ENCODE measurements at places on chromosomes 3 and 15.

- DNase-seq, result no peak
Observed at GRCh38 chr3:81908561-81908960, 147.1 kb upstream of the GBE1 start.

DNA sequence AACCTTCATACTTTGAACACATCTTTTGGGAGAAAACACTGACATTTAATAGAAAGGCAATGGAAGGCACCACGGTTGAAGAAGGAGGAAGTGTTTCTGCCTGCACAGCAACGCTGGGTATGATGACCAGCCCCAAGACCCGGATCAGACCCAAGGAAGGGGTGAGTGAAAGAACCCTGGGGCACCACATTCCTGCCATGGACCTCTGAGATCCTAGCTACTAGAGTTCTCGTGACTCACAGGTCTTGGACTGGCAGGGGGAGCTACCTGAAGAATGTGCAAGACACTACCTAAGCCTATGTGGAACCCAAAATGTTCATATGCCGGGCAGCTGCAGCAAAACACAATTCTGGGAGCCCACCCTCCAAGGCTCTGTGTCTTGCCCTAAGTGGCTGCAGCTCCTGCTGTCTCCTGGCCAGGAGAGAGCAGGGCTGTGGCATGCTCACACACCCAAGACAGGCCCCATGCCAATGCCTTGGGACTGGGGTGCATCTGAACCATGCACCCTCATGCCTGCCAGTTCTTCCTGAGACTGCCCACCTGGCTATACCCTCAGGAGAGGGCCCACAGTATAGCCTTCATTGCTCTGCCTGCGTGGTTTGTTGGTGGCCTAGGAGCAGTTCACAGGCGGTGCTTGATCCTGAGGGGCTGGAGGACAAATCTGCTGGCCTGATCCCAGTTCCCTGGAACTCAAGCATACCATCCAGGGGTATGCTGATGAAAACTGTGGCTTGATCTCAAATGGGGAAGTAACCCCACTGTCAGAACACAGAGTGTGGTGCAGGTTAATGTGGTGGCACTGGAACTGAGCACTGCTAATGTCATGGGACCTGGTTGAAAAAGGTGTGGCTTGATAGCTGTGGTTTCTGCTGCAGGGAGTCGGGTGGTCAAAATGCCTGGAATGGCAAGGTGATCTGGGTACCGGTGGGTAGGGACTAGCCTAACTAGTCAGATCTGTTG is 353.3 kb upstream of the ARHGEF26 start:
- no peak for DNase-seq

DNA sequence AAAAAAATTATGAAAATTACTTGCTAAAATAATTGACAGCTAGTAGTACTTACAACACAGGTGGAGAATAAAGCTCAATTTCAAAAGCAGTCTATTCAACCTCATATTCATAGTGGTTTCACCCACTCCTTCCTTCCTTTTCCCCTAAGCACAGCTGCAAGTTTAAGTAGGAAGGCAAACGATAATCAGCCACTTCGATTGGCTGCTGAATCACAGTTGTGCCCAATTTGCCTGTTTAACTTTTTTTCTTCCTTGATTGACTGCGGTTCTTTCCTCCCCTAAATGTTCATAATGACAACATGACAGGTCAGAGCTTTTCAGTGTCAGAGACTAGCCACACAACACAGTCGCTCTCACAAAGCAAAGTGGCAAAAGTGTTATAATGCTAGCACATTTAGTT is 468.0 kb upstream of the GBE1 start:
- DNase-seq, result no peak

DNA sequence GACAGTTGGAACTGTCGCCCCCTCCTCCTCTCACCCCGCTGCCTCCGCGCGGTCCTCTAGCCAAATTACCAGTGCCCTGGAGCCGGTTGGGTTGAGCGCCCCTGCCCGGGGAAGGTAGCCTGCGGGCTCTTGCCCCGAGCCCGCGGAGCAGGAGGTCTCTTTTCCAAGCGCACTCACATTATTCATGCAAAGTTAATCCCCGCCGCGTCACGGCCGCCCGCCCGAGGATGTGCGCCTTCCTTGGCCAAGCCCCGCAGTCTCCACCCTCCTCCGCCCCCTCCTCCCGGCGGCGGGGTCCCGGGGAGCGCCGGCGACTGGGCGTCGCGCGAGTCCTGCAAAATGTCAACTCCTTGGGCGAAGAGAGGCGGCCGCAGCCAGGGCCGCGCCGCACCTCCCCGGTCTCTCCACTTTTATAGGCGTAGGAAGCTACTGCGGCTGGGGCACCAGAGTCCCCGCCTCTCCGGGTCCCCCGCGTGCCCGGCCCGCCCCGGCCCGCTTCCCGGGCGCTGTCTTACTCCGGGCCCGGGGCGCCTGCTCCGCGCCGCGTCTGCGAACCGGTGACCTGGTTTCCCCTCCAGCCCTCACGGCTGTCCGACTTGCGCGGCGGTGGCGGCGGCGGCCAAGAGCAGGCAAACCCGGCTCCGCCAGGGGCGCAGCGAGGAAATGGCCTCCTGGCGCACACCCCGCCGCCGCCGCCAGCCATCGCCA is at the start of gene THRB:
Gene THRB (minus strand): TSS at position 233 of the 708 bp plus-strand sequence.
- peak; percentile 58 for DNase-seq

DNA sequence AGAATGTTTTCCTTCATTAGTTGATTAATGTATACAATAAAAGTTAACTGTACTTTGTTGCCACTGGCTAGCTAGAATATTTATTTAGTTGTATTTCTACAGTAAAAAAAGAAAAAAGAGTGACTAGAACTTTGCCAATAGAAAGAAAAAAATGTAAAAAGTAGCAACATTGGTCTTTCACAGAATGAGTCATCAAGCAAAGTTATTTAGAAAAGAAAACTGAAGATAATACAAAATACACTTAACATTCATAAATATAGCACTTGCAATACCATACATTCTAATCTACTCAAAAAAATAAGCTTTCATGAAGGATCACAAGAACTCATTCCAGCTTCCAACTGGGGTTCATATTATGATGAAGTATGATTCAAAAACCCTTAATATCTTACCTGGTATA is 83.4 kb downstream of the AQR start:
- DNase-seq, result no peak

DNA sequence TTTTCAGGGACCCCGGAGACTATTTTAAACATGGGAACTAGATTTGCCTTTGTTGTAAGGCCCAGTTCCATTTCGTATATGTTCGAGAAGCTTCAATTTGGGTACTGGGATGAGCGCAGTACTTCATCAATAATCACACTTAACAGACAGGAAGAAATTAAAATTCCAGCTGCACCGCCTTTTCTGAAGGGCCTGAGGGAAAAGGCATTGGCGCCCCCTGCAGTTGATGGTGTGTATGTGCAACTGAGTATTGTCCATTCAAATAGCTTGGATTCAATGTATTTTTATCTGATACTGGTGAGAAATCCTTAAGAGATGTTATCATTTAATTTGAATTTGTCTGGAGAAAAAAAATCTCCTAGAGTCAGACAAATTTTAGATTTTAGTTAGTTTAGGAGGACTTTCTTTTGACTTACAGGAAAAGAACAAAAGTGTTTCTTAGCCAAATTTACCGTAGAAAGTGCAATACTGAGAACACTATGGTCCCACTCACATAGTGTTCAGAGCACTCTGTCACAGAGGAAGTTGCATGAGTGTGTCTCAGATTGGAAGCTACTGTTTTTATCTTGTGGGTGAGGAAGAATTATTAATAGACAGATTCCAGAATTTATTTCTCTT is 5.4 kb upstream of the ALDH1A2 start:
- DNase-seq, result peak; percentile 80

GRCh38 chr15:69067296-69067695 is 52.8 kb downstream of the NOX5 start:
- no peak for DNase-seq

DNA sequence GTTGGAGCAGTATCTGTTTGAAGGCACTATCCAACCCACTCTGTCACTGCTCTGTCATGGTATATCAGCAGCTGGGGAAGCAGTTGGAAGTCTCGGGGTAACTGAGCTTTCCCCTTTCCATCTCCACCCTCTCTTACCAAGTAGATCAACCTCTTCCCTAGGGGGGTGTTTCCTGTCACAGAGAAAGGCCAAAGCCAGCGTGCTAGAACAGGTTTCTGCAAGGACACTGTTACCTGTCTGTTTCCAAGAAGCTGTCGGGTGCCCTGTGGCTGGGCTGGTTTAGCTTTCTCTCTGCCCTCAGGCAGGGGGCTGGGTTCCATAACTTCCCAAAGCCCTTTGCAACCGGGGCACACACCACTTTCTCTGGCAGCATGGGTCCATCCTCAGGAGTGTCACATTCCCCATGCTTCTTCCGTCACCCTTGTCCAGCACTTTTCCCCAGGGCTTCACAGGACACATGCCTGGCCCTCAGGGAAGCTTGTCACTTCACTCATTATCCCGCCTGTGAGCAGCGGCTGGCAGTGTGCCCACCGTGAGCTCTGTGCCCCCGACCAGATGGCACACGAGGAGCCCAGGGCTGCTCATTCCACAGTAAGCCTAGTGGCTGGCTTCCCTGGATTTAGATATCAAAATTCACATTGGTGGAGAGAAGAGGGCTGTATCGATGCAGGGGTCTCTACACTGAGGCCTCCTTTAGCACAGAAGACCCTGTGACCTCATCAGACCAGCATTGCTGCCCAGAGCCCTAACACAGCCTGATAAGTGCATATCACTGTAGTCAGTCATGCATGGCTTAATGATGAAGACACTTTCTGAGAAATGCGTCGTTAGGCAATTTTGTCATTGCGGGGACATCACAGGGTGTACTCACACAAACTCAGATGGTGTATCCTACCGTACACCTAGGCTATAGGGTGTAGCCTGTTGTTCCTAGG is 205.8 kb downstream of the SLCO3A1 start:
- DNase-seq, result no peak

DNA sequence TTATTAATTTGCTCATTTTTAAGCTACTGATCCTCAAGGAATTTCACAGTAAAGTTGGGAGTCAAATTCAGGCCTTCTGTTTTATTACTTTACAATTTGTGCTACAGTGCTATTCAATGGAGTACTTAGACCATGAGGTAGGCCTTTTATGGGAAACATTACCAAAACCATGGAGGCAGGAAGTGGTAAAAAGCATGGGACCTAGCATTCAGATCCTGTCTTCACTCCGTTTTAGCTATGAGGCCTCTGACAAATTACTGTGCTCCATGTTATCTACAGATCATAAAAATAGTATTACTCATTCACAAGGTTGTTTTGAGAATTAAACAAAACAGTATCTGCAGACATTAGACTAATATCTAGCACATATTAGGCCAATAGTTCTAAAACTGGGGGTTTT is 140.6 kb upstream of the SLITRK3 start:
- DNase-seq, result no peak

GRCh38 chr15:82942691-82943090 is 9.8 kb downstream of the HOMER2 start:
- DNase-seq, result no peak

DNA sequence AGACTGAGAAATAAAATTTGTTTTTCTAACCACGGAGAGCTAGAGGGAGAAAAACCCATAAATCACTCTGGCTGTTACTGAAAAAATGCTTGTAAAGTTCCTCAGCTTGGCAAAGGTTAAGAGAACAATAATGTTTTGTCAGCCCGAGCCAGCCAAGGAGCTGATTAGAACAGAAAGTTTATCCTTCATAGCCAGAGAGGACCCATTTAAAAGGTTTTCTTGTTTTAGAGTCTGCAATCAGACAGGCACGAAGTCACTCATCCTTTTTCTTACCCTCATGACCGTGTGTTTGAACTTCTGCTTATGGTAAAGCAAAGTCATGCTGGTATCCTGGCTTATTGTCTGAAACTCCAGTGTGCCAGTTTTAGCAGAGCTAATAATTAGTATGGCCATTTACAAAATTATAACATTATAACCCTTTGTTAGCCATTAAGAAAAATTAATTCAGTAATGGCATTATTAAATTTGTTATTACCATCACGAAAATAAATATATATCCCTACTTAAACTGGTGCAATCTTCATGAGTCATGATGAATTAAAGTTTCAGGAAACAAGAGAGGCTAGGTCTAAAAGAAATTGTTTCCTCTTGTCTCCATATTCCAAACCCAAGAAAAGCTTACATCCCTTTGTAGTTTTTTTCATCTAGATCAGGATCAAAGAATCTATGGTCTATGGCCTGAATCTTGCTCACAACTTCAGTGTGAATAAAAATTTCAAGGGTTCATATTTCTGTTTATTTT is 13.5 kb upstream of the STXBP5L start:
- no peak for DNase-seq

GRCh38 chr15:34796847-34797435 is 1.6 kb upstream of the ACTC1 start:
- no peak for DNase-seq

- DNase-seq, result no peak
Observed at GRCh38 chr15:43420876-43421275, 50.0 kb downstream of the TUBGCP4 start.

DNA sequence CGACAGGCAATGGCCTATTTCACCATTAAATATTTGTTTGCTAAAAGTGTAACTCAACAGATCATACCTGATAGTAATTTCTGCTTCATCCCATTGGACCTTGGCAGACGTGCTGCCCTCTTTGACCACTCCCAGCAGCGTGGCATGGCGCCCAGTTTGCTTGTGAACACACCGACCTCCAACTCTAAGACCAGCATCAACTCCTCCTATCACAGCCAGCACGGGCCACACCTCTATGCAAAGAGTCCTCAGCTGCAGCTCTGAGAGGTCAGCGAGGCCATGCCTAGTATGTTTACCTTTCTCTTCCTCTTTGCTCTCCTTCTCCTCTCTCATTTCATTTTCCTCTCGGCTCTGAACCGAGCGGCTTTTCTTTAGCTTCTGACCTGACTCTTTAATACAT is 80.6 kb downstream of the FBXL22 start:
- no peak for DNase-seq

DNA sequence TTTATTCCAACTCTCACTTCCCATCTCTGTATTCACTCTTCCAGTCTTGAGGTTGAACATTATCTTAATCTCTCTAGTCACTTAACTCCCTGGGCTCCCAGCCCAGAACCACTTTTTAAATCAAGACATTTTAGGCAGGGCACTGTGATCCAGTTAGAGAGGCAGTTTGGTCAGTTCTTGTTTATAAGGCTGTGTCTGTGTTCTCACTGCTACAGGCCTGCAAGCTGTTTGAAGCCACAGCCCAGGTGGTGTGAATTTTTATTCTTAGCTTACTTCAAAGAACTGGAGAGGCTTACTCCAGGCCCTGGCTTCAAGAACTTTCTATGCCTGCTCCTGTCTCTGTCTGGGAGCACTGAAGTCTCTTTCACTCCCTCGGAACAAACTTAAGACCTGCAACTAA is 906.1 kb downstream of the CADM2 start:
- DNase-seq, result no peak

DNA sequence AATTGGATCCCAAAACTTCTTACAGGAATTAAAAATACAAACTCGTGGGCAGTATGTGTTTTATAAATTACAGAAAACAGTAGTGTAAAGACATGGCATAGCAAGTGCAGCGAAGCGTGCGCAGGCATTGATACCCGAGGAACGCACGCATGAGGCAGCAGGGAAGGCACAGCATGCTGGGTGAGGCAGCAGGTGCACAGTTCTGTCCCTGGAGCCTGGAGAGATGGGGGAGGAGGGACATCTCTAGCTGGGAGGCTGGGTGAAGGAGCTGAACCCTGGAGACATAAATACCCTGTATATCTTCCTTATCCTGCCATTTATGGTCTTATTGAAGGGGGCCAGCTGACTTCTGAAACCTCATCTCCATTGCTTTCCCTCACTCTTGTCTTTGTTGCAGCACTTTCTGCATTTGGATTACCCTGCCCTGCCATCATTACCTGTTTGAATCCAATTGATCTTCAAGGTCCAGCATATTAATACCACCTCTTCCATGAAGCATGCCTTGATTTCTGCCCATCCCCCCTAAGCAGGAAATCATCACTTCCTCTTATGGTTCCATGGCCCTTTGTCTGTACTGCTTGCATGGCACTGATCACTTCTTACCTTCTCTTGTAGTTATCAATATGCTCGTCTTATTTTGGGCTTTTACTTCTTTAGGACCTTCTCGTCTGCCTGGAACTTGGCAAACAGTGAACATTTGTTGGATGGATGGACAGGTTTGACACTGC is 20.5 kb downstream of the LPP start:
- no peak for DNase-seq

Measured in neural crest cell (in vitro differentiated cells).